ENCODE measurements at places on chromosomes 5 and 9. TPM values are rescaled to one million over a fixed set of nuclear protein-coding genes. Genes with fewer than 3 reads are reported as not detected.

Gene ABO
- 1.8 TPM for total RNA-seq

Gene ZNF658
- 3.8 TPM for total RNA-seq

Gene PPP3R2
- not detected for total RNA-seq

Gene SLC6A7
- not detected for total RNA-seq

Gene IGFBPL1
- not detected for total RNA-seq

Gene LHX2
- total RNA-seq, result not detected

Gene PTRH1
- 32.8 TPM for total RNA-seq

Gene CDH6
- total RNA-seq, result 2.9 TPM

Gene PHF24
- total RNA-seq, result 2.3 TPM

Measured in subcutaneous adipose tissue (tissue), 4 donors.